A549 (cell line): ENCODE measurements at places on chromosomes 12 and 14. TPM values are rescaled to one million over a fixed set of nuclear protein-coding genes. Genes with fewer than 3 reads are reported as not detected.

GRCh38 chr14:103871596-103872480 lies 24.5 kb upstream of the PPP1R13B start:
- DNase-seq: peak; percentile 44

EGLN3 gene
- 3.4 to 3.8 TPM (median 3.5 TPM) in 3 replicates for polyA plus RNA-seq

- no peak for DNase-seq
Observed at GRCh38 chr12:128449146-128449894, 182.3 kb downstream of the TMEM132C start.

COA8 gene
- 32.1 to 38.2 TPM (median 34.9 TPM) in 3 replicates for polyA plus RNA-seq

DNA sequence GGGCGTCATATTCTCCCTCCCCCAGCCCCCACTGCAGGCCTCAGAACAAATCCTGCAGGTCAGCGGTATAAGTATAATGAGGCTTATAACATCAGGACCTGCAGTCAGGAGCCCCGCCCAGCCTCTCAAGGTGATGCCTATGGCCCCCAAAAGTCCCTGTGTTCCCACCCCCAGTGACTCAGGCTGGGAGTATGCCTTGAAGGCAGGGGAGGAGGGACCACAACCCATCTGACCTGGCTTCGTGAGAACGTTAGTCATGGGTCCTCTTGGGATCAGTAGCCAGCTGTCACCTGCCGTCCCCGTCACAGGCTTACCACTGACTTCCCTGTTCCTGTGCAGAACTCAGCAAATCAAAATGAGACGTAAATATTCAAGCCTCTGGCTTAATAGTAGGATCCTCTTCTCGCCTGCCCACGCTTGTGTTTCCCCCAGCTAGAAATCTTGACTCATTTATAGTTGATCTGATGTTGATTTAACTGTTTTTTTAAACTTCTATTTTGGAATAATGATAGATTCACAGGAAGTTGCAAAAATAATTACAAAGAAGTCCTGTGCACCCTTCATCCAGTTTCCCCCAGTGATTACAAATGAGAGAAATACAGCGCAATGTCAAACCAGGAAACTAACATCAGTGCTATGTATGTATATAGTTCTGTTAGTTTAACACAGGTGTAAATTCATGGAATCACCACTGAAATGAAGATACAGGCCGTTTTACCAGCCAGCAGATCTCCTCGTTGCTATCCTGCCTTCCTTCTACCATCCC lies 107.5 kb downstream of the ADGRD1 start:
- DNase-seq: no peak

P2RX7 gene
- not detected in 3 replicates for polyA plus RNA-seq

GRCh38 chr12:93571925-93572711 lies at the start of gene SOCS2:
SOCS2 (plus strand) TSS chr12:93572675; CDS start chr12:93572898, 223 bp downstream.
- DNase-seq: peak; percentile 35

CLEC2A gene
- not detected in 3 replicates for polyA plus RNA-seq

DNA sequence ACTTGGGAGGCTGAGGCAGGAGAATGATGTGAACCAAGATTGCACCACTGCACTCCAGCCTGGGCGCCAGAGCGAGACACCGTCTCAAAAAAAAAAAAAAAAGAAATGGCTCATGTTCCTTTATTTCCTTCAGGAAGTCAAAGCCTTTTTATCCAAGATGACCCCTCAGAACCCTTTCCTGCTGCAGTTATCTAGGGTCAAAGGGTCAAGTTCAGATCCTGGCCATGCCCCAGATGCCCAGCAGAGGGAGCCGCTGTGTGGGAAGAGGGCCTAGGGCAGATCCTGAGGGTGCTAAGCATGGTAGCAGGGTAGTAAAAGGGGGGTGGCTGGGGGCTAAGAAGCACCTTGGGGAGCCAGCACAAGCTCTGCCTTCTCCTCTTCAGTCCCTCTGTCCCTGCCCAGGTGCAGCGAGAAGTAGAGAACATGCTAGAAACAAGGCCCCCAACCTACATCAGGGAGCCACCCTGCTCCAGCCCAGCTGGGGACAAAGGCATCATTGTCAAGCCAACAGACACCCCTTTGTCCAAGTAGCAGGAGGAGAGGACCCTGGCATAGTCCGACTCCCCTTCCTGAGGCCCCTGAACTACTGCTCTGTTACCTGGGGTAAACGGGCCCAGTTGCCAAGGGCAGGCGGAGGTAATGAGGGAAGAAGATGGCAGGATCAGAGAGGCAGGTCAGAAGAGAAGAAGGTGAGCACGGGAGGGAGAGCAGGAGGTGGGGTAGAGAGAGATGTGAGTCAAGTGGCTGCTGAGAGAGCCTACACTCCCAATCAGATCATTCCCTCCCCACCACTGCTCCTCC lies 6.5 kb downstream of the NFE2 start:
- DNase-seq: peak; percentile 83

GRCh38 chr12:124938587-124938986 lies 24.1 kb upstream of the UBC start:
- peak; percentile 56 for DNase-seq

GRCh38 chr14:91516663-91517388 lies 6.7 kb upstream of the PPP4R3A start:
- DNase-seq: no peak

DNA sequence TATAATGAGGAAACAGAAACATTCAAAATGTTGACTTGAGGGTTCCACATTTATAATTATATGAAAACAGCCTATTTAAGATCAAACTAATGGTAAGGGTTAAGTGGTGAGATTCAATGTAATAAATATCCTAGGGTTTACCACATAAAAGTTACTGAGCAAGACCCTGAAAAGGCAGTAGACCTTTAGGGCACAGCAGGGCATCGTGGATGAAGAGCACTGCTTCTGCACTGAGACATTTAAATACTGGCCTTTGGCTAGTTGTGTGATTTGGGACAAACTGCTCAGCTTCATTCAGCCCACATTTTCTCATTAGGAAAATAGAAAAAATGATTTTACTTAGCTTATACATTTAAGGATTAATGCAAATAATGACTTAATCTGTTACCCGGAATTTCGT lies 42.0 kb downstream of the CNTN1 start:
- no peak for DNase-seq

DNA sequence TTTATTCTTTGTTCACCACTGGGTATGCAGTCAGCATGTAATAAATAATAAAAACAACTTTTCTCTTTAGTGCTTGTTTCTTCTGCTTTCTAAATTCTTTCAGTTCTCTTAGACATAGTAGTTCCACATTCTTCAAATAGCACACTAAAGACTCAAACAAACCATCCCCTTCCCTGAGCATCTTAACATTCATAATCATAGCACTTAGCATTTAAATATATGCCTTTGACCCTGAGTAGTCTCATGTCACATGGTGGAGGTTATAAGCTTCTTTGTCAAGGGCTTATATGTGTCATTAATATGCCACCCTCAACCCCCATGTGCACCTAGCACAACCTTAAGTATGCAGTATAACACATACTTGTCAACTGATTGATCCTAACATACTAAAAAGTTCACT lies 212.7 kb downstream of the PHLDA1 start:
- no peak for DNase-seq

TCL1A gene
- polyA plus RNA-seq: not detected in 3 replicates

GRCh38 chr12:1576410-1577241 lies 17.8 kb downstream of the FBXL14 start:
- no peak for DNase-seq

DNA sequence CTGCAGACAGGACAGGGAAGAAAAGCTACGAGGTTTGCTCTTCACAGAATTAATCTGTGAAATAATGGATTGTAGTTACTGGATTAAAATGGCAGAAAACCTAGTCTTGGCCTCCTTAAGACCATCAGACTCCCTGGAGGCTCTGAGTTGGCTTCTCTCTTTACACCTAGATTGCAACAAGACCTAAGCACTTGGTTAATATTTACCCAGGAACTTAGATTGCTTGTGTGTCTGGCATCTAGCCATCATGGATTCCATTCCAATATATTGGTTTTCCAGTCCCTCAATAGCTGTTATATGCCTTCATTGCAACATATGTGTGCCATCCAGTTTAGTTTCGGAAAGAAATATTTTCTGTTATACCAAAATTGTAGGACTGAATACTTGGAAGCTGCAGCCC lies 1.9 kb upstream of the GTF2A1 start:
- DNase-seq: no peak

ACSM4 gene
- polyA plus RNA-seq: not detected in 3 replicates

DNA sequence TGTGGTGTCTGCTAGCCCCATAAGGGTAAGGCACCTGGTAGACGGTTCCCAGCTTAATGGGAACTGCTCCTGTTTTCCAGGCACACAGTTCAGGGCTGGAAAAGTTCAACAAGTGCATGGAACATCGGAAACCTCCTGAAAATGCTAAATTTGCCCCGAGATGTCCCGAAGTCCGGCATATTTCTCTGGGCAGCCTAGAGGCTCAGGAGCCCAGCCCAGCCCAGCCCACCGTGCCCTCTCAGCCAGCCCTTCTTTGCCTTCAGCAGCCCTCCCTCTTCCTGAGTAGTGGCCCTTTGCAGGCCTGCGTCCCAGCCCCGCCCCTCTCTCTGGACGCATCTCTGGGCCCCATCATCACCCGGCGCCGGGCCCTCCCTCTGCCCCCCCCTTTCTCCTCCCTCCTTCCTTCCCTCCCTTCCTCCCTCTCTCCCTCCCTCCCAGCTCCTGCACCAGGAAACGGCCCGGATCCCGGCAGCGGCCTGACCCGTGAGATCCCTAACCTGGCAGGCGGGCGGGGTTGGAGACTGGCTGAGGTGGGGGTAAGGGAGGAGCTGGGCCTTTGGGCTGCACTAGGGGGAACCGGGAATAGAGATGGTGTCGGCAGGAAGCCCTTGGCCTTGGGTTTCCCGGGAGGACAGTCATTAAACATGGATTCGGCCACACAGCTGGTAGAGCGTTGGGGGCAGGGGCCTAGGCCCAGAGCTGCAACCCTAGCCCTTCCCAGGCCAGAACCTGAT lies at the start of gene BCL2L2:
TSS of gene BCL2L2 (plus strand) at position 422 of the 734 bp plus-strand sequence. CDS start 935 bp downstream, outside the sequence.
- DNase-seq: peak; percentile 92

CMTM5 gene
- polyA plus RNA-seq: not detected in 3 replicates

DNA sequence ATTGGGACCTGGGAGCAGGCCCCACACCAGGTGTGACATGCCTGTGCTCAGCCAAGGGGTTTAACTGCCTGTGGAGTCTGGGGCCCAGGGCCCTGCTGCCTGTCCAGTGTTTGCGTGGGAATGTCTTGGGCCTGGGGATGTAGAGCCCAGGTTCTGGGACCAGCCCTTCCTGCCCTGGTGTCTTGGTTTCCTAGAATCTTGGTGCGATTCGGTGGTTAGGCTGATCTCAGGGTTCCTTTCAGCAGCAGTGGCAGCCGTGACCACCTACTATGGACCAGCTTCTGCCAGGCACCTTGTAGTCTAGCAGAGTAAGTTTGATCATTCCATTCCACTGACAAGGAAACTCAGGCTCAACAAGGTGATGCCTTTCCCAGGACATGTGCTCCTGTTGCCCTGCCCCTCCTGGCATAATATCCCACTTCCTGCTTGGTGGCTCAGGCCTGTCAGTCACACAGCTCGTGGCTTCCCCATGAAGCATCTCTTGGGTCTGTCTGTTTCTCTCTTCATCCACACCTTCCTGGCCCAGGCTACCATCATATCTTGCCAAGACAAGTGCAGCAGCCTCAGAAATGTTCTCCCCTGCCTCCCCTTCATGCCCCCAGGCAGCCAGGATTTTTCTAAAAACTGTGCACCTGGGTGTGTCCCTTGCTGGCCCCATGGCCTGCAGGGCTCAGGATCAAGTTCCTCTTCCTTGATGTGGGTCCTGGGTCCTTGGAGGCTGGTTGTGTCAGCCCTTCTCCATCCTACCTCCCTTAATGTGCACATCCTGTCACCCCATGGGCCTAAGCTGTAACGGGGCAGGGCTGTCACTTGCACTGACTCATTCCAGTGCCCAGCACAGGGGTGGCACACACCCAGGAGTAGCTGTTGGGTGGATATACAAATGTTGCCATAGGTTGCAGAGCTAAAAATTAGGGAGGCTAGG lies 101.6 kb downstream of the SLC25A47 start:
- no peak for DNase-seq

DNA sequence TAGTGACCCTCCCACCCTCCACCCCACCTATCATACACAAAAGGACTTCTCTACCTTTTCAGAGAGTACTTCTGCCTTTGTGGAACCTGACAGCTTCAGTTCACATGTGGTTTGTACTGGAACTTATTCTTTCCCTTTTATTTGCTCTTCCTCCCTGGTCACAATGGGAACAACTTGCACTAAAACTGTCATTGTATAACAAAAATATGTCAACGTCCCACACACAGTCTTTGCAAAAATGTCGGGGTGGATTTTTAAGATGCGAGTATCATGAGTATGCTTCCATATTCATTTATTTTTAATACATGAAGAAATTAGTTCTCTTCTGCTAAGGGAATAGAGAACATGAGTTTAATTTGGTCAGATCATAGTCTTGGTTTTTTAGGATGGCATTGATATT lies 45.6 kb upstream of the NELL2 start:
- DNase-seq: no peak
